ENCODE measurements at places on chromosomes 7 and 10. TPM values are rescaled to one million over a fixed set of nuclear protein-coding genes. Genes with fewer than 3 reads are reported as not detected.

DNA sequence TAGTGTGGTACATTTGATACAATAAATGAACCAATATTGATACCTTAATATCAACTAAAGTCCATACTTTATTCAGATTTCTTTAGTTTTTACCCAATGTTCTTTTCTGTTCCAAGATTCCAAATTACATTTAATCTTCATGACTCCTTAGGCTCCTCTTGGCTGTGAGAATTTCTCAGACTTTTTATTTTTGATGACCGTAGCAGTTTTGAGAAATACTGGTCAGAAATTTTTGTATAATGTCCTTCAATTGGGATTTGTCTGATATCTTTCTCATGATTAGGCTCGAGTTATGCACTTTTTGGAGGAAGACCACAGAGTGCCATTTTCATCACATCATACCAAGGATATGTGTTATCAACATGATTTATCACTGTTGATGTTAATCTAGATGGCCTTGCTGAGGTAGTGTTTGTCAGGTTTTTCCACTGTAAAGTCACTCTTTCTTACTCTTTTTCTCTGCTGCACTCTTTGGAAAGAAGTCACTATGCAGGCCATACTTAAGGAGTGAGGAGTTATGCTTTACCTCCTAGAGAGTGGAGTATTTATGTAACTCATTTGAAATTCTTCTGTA lies 12.9 kb upstream of the ENTPD1 start:
- H3K4me1 ChIP-seq = peaks cover 17% of the 10 kb centered on the region
- H3K4me3 ChIP-seq = no peak overlapping the region
- no peaks in the 10 kb centered on the region for H3K36me3 ChIP-seq
- no peak for DNase-seq
- no peaks in the 10 kb centered on the region for H3K27me3 ChIP-seq

GRCh38 chr10:59865101-59865500 lies 41.3 kb downstream of the CCDC6 start:
- no peak overlapping the region for H3K27ac ChIP-seq
- H3K4me3 ChIP-seq = no peak overlapping the region
- no peaks in the 10 kb centered on the region for H3K27me3 ChIP-seq
- H3K4me1 ChIP-seq = peaks cover 16% of the 10 kb centered on the region
- no peaks in the 10 kb centered on the region for H3K36me3 ChIP-seq

DNA sequence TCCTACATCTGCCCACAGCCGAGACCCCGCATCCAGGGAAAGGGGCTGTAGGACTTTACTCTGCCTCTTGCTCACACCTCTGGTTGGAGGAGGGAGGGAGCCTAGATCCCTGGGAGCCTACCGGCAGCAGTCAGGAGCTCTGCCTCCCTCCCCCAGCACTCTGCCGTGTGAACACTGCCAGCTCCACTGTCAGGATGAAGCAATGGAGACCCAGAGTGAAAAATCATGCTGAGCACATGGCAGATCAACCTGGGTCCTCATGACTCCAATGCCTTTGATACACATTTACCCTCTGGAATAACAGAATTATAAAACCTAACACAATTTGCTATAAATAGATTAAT lies 477.7 kb downstream of the TNS3 start:
- H3K4me1 ChIP-seq = no peaks in the 10 kb centered on the region
- DNase-seq = no peak
- H3K27ac ChIP-seq = no peak overlapping the region
- no peaks in the 10 kb centered on the region for H3K27me3 ChIP-seq
- no peak overlapping the region for H3K4me3 ChIP-seq

DNA sequence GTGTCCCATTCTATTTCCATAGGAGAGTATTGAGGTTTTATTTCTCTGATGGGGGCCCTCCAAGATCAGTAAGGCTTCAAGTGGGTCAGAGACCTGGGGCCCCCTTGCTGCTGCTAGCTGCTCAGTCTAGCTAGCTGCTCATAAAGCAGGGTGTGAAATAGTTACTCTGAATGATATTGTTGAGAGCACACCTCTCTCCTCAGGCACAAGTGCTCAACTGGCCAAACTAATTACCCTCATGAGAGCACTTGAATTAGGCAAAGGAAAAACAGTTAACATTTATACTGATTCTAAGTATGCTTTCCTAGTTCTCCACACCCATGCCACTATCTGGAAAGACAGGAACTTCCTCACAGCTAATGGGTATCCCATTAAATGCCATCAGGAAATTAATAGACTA lies 5.4 kb upstream of the SFTPA1 start:
- no peak for DNase-seq
- H3K36me3 ChIP-seq = no peaks in the 10 kb centered on the region
- no peak overlapping the region for H3K4me3 ChIP-seq
- H3K27ac ChIP-seq = no peak overlapping the region
- H3K4me1 ChIP-seq = peaks cover 7% of the 10 kb centered on the region
- H3K27me3 ChIP-seq = no peaks in the 10 kb centered on the region

Gene CALCR
- total RNA-seq = not detected

Gene PGAM2
- total RNA-seq = 1.1 TPM

Gene MBL2
- not detected for total RNA-seq
